Uterus (tissue), 4 donors: ENCODE measurements at places on chromosomes 12 and 14. TPM values are rescaled to one million over a fixed set of nuclear protein-coding genes. Genes with fewer than 3 reads are reported as not detected.
A peak's percentile ranks its signal among the peaks of the same experiment; 100 is the strongest.

DNA sequence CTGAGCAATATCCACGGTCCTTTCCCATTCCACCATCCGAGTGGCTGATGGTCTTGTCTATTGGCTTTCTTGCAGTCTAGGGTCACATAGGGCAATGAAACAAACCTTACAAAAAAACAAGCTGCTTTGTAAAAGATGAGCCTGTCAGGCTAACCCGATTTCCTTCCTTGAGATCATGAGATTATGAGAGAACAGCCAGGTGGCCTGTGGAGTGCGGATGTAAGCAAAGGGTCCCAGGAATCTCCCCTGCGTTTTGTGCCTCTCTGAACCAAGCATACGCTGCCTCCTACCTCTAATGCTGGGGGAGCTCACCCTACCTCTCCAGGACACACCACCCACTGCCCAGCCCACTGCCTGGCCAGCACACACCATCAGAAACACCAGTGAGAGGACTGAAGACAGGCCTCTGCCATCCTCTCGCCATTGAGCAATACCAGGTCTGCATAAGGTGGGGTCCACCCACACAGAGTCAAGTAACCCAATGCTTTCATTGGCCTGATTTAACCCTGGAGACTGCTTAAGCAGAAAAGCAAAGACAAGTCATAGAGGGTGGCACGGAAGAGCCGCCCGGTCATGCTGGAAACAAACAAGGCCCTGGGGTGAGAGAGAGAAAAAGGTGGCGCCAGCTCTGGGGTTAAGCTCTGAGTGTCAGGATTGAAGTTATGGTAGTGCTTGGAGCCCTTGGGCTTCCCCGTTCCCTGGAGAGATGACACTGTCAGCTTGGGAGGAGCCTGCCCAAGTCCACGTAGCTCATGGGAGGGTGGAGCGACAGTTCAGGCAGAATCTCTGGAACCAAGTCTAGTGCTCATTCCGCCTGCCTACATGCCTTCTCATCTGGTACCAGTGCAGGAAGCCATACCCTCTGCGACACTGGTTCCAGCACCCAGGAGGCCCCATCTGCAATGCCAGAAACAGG, 46.6 kb downstream of the CALM1 start:
- no peak for DNase-seq
- H3K4me3 ChIP-seq: no peak overlapping the region
- H3K36me3 ChIP-seq: no peaks in the 10 kb centered on the region
- no peak overlapping the region for H3K27ac ChIP-seq
- H3K27me3 ChIP-seq: no peaks in the 10 kb centered on the region
- H3K4me1 ChIP-seq: no peaks in the 10 kb centered on the region

DNA sequence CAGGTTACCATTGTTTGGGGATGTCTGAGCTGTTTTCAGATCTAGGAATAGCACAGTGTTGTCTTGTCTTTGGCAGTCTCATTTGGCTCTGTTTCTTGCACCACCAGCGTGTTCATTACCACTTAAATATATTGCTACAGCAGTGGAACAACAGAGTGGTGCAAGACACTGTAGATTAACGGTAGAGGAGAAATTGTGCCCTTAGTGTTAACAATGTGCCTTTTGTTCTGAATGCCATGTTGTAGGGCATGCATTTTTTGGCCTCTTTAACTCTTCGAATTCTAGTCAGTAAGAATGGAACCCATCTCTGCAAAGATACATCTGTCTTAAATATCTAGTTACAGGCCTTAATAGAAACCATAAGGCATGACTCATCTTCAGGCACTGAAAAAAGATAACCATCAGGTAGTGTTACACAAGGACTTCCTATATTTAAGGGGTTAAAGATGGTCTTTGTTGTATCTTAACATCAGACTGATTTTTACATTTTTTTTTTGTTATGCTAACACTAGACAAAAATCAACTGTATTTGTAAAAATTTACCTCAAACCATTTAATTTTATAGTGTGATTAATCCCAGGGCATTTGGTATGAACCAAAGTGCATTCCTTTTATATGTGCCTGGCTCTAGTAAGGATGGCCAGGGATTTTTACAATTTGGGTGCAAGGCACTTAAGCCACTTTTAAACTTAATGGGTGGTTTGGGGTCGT, 12.9 kb downstream of the DYRK2 start:
- no peak overlapping the region for H3K27ac ChIP-seq
- H3K27me3 ChIP-seq: no peaks in the 10 kb centered on the region
- no peak overlapping the region for H3K4me3 ChIP-seq
- H3K36me3 ChIP-seq: no peaks in the 10 kb centered on the region
- DNase-seq: no peak

DNA sequence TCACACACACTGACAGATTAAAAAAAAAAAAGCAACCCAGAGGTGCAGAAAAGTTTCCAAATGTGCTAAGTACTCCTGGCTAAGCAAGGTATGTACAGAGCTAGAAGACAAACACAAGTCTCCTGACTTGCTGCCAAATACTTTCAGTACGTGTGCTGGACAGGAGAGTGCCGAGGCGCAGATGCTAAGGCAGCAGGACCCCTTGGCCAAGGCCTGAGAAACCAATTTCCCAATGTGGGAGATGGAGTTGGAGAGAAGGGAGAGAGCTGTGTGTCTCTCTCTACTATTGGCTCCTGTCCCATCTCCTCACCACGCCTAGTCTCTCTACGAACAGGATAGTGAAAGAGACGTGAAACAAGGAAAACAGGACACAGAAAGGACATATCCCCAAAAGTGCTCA, 5.3 kb downstream of the SPRYD3 start:
- no peak overlapping the region for H3K4me3 ChIP-seq
- no peaks in the 10 kb centered on the region for H3K27me3 ChIP-seq
- peak overlapping the region; percentile 56 for H3K27ac ChIP-seq
- H3K4me1 ChIP-seq: peaks cover 26% of the 10 kb centered on the region
- H3K36me3 ChIP-seq: no peaks in the 10 kb centered on the region

DNA sequence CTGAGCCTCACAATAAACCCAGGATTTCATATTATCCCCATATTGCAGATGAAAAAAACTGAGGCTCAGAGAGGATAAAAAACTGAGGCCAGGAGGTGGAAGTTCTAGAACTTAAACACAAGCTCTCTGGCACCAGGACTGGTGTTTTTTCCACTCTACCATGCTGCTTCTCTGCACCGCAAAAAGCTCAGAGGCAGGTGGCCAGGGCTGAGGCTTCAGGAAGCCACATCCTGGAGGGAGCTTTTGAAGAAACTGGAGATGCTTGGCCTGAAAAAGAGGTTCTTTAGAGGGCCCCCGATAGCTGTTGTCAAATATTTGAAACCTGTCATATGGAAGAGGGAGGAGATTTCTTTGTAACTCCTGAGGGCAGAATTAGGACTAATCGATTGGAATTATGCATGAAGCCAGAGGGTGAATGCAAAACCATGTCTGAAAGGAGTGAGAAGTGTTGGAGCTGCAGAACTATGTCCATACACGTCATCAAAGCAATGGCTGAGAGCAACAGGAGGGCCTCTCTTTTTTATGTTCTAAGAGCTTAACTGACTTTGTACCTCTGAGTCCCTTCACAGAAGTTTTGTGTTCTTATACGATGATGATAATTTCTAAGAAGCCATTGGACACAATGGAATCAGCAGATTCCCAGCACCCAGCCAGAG, 448.6 kb downstream of the FUT8 start:
- H3K27ac ChIP-seq: no peak overlapping the region
- H3K4me1 ChIP-seq: no peaks in the 10 kb centered on the region
- H3K36me3 ChIP-seq: no peaks in the 10 kb centered on the region
- no peaks in the 10 kb centered on the region for H3K27me3 ChIP-seq
- no peak for DNase-seq

- no peaks in the 10 kb centered on the region for H3K4me1 ChIP-seq
- H3K27ac ChIP-seq: peak overlapping the region; percentile 6
- H3K27me3 ChIP-seq: no peaks in the 10 kb centered on the region
- no peaks in the 10 kb centered on the region for H3K36me3 ChIP-seq
- DNase-seq: no peak
Measured at GRCh38 chr12:101927999-101928398, 50.6 kb downstream of the DRAM1 start.

GRCh38 chr12:59298296-59298695, 297.5 kb upstream of the SLC16A7 start:
- no peak overlapping the region for H3K4me3 ChIP-seq
- no peak for DNase-seq
- H3K36me3 ChIP-seq: no peaks in the 10 kb centered on the region
- no peaks in the 10 kb centered on the region for H3K27me3 ChIP-seq
- H3K4me1 ChIP-seq: no peaks in the 10 kb centered on the region

DNA sequence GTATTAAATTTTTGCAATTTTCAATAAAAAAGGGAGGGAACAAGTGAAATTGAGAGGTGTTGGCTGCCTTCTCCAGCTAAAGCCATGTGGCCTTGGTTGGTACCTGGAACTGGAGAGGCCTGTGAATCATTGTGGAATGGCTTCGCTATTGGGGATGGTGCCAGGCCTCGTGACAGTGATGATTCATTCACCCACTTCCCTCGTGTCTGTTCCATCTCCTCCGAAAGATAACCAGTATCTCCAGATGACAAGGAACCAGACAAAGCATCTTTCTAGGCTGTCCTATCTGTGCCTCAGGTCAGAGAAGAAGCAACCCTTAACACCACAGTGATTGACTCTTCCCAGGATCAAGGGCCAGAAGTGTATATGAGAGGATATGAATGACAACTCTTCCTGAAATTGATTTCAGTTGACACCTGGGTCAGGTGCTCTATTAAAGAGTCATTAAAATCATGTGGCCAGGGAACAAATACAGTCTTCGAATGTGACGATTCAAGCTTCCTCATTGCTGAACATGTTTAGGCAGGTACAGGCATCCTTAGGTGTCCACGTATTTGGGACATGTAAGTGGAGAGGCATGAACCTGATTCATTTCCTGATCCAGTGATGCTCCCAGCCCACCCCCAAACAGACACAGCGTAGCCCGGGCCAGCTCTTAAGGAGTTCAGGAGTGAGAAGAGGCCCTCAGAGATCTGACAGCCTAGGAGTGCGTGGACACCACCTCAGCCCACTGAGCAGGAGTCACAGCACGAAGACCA, at the start of gene RNASE7:
TSS of gene RNASE7 (plus strand) at position 687 of the 758 bp plus-strand sequence. CDS start 631 bp downstream, outside the sequence.
- H3K27me3 ChIP-seq: no peaks in the 10 kb centered on the region
- H3K4me1 ChIP-seq: no peaks in the 10 kb centered on the region
- H3K27ac ChIP-seq: no peak within 1 kb of the TSS
- DNase-seq: no peak

DNA sequence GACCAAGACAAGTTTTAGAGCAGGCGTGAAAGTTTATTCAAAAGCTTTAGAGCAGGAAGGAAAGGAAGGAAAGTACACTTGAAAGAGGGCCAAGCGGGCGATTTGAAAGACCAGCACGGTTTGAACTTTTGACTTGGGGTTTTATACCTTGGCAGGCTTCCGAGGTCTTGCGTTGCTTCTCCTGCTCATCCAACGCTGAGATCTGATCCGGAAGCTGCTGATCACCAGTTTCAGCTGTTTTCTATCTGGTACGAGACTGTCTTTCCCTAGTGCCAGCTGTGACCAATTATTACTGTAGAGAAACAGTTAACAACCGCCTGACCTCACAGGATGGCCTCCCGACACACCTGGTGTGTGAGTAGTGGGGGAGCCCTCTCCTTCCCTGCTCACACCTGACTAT, 20.6 kb upstream of the SNRPF start:
- no peak for DNase-seq
- H3K27me3 ChIP-seq: no peaks in the 10 kb centered on the region
- H3K27ac ChIP-seq: no peak overlapping the region
- H3K4me3 ChIP-seq: no peak overlapping the region

- H3K4me3 ChIP-seq: peak overlapping the region; percentile 38
- H3K27ac ChIP-seq: no peak overlapping the region
- no peaks in the 10 kb centered on the region for H3K36me3 ChIP-seq
- no peak for DNase-seq
Measured at GRCh38 chr12:132444957-132445883, 44.7 kb upstream of the FBRSL1 start.

- no peak for DNase-seq
- H3K4me1 ChIP-seq: no peaks in the 10 kb centered on the region
- no peak overlapping the region for H3K4me3 ChIP-seq
- peaks cover 75% of the 10 kb centered on the region for H3K27me3 ChIP-seq
- H3K27ac ChIP-seq: no peak overlapping the region
- no peaks in the 10 kb centered on the region for H3K36me3 ChIP-seq
Measured at GRCh38 chr12:106583242-106584103, 669 bp downstream of the RFX4 start.

C14orf132 gene
- total RNA-seq: 16.5 TPM

TAS2R7 gene
- not detected for total RNA-seq

RPS6KA5 gene
- 3.8 TPM for total RNA-seq

WNT1 gene
- not detected for total RNA-seq

PLEKHD1 gene
- 0.24 TPM for total RNA-seq

PTPRQ gene
- total RNA-seq: 0.29 TPM

PITPNM2 gene
- total RNA-seq: 1.5 TPM

VWF gene
- 949 TPM for total RNA-seq
